Uterus (tissue), 4 donors: ENCODE measurements at places on chromosomes 11 and 22. TPM values are rescaled to one million over a fixed set of nuclear protein-coding genes. Genes with fewer than 3 reads are reported as not detected.
A peak's percentile ranks its signal among the peaks of the same experiment; 100 is the strongest.

DDIAS gene
- total RNA-seq, result not detected

OR56A3 gene
- total RNA-seq, result not detected

PKNOX2 gene
- total RNA-seq, result 22.7 TPM

CECR2 gene
- total RNA-seq, result 5.2 TPM

POU2AF2 gene
- not detected for total RNA-seq

MAP6 gene
- 13.3 TPM for total RNA-seq

LARGE2 gene
- total RNA-seq, result not detected

CEP126 gene
- 5.3 TPM for total RNA-seq

- DNase-seq, result no peak
These were observed 19.6 kb downstream of the DEPDC5 start for GRCh38 chr22:31773416-31773815.

- no peak for DNase-seq
These were observed 3.0 kb downstream of the RAB39A start for GRCh38 chr11:107931206-107931605.

DNA sequence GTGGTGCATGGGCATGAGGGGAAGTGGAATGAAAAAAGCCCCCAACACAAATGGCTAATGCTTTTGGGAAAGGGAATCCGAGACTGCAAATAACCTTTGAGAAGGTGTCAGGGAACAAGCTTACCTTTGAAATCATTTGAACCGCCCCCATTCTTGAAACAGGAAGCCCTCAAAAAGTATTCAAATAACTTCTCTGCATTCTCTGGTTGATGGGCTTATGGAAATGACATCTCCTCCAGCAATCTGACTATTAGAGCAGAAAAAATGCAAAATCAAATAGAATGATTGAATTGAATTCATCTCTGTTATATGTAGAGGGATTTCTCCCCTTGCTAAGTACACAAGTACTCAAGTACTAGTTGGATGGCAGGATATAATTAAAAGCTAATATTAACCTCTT is 409.9 kb downstream of the TMEM135 start:
- no peak for DNase-seq

- DNase-seq, result no peak
These were observed 386.6 kb upstream of the NARS2 start for GRCh38 chr11:78961247-78961646.

DNA sequence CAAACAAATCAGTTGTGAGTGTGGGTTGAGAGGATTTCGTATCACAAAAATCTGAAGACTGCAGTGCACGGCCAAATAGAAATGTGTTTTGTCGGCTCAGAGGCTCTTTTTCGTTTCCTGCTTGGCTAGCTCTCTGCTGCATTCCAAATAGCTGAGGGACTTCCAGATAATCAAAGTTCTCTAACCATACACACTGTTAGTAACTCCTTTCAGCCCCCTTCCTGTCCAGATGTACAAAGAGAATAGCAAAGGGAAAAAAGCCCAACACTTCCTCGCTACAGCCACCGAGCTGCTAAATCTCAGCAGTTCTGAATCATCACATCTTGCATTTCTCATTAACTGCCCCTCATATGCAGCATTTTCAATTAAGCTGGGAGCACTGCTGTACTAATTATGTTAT is 203.1 kb downstream of the TENM4 start:
- peak; percentile 22 for DNase-seq

GRCh38 chr11:67441098-67441563 is 2.1 kb downstream of the CORO1B start:
- no peak for DNase-seq
